Fibroblast of gingiva (primary cell): ENCODE measurements at places on chromosomes 1 and 21.

- DNase-seq: no peak
Observed at GRCh38 chr1:94612525-94613204, 71.1 kb upstream of the F3 start.

GRCh38 chr1:161945306-161946060 is 78.2 kb downstream of the OLFML2B start:
- DNase-seq: no peak

DNA sequence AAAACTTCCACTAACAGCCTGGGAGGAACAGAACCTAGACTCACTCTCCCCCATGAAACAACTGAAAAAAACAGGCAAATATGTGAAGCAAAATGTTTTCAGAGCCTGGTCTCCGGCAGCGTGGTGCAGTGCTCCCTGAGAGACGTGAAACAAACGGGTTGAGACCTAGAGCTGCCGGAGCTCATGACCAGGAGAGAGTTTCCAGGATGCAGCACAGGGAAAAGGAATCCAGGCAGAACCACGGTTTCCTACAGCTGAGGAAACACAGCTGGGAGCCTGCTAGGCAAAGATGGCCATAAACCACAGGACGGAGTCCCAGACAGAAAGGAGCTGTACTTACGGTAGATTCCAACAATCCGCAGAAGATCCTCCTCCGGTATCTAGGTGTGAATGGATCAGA is 20.2 kb upstream of the SLC19A1 start:
- DNase-seq: no peak

DNA sequence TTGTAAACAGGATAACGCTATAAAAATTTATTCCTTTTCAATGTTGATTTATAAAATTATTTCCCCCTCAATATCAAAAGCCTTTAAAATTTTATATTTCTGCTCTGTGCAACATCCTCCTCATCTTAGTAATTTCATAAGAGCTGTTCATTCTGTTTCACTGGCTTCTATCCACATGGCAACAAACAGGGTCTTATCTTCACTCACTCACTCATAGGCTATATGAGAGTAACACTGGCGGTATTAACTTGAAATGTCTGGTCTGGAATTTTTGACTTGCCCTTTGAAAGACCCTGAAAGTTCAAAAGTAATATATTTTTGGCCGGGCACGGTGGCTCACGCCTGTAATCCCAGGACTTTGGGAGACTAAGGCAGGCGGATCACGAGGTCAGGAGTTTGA is 77.4 kb upstream of the KRTAP11-1 start:
- no peak for DNase-seq

DNA sequence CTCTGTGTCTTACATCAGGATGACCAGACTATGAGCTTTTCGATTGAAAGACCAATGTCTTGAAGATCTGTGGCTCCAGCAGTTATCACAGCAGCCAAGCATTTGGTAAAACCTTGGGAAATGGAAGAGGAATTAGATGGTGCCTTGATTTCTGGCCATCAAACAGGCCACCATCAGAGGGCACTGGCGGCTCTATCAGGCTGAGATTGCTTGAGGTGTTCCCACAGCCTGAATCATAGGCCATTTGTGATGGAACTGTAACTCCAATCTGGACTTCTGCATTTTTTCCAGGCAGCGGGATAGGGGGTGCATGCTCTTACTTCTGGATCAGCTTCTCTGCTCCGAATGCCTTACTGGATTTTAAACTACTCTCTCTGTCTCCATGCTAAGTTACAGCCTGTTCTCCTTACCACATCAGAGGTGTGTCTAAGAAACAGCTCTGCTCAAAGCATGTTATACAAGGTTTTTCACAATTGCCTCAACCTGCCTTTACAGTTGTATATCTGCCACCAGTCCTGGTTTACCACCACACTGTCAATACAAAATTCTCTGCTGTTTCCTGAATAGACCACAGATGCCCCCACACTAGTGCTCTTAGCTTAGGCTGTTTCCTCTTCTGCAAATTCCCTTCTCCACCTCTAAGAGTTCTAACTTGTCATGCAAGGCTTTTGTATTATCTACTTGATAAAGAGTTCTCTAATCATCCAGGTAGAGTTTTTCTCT is 180.9 kb downstream of the PTGER3 start:
- DNase-seq: no peak

GRCh38 chr21:36773117-36773516 is 74.2 kb downstream of the SIM2 start:
- peak; percentile 83 for DNase-seq

GRCh38 chr1:44526295-44527073 is 121.4 kb downstream of the RNF220 start:
- DNase-seq: no peak

GRCh38 chr1:52264530-52265115 is 101.4 kb downstream of the CC2D1B start:
- DNase-seq: no peak

GRCh38 chr1:107277022-107277421 is 136.2 kb downstream of the NTNG1 start:
- peak; percentile 61 for DNase-seq

GRCh38 chr1:221439008-221439746 is 302.7 kb downstream of the DUSP10 start:
- DNase-seq: peak; percentile 31

GRCh38 chr1:107252271-107252670 is 111.4 kb downstream of the NTNG1 start:
- DNase-seq: no peak

DNA sequence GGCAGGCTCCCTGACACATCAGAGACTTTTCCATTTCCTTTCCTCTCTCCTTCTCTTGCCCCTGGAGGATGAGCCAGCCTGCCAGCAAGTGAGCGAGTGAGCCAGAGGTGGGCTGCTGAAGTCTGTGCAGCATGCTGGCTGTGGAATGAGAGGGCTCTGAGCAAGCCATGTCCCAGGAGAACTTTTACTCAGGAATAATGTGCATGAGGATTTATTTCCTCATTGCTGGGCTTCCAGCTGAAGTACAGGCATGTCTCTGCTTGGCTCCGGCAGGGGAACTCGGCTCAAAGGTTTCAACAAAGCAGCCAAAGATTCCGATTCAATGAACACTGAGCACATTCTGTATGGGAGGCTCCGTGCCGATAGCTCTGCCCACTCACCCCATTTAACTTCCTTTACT is 43.7 kb downstream of the UBIAD1 start:
- DNase-seq: peak; percentile 21

- no peak for DNase-seq
Observed at GRCh38 chr1:213982672-213983492, 4.9 kb upstream of the PROX1 start.
